ENCODE measurements at places on chromosomes 3 and 15.

- DNase-seq = no peak
These were observed 29.9 kb downstream of the RASGRP1 start for GRCh38 chr15:38534691-38535090.

- DNase-seq = no peak
These were observed 30.1 kb downstream of the FAIM start for GRCh38 chr3:138638641-138639040.

GRCh38 chr3:58829321-58830000, 162.9 kb upstream of the FAM3D start:
- no peak for DNase-seq

- DNase-seq = no peak
These were observed 22.0 kb upstream of the LCTL start for GRCh38 chr15:66587749-66588148.

GRCh38 chr3:107894998-107895397, 195.8 kb downstream of the CD47 start:
- no peak for DNase-seq

- DNase-seq = no peak
These were observed 2.1 kb upstream of the HDC start for GRCh38 chr15:50267577-50267976.

DNA sequence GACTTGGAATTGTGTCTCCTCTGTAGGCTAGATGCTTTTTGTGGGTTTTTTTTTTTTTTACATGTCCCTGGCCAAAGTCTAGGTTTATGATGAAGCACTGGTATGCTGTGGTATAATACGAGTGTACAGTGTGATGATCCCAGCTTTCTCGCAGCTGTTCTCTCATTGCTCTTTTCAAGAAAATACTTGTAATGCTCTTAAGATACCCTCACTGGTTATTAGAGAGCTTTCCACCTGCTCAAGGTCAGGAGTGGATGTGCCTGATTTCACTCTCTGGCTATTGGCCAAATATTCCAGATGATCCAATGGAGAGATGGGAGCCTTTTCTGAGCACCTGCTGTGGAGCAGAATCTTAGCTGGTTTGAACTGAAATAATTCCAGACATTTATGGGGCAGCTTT, 215.1 kb downstream of the MYRIP start:
- DNase-seq = no peak
